T-helper 1 cell (primary cell): ENCODE measurements at places on chromosomes 2 and 18.

DNA sequence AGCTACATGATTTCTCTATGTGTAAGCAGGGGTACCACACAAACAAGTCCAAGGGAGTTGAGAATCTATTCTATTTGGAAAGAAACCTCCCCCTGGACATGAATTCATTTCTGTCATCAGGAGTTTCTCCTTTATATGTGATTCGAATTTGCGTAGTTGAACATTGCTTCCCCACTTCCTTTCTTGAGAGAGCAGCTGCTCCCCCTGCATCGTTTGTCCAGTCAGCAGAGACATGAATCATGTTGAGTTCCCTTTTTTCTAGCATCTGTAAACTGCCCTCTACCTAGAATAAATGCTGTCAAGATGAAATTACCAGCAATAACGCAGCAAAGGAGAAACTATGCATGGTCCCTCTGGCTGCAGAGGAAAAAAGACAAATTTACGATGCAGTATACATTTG lies 73.8 kb downstream of the KIF5C start:
- no peak for DNase-seq

GRCh38 chr2:133579274-133579673 lies 11.0 kb upstream of the NCKAP5 start:
- no peak for DNase-seq

DNA sequence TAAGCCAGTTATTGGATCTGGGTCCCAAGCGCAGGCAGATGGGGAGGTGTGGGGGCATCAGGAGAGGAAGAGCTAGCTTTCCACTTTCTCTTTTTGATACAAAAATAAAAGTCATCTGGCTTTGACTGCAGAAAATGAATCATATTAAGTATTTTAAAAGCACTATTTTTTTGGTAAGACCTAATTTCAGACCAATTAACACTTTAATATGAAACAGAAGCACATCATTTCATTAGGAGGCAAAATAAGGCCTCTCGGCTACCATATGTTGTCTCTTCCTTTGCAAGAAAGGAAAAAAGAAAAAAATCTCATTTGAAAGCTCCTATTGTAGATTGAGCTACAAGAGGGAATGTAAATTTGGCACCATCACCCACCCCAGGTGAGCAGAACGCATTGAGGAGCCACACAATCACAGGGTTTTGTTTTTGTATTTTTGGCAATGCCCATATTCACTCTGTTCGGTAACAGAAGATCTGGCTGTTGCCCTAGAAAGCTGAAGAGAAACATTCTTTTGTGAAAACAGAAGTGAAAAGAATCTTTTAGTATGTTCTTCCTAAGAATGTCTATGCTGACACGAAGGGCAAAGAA lies 390.7 kb upstream of the ETAA1 start:
- no peak for DNase-seq

DNA sequence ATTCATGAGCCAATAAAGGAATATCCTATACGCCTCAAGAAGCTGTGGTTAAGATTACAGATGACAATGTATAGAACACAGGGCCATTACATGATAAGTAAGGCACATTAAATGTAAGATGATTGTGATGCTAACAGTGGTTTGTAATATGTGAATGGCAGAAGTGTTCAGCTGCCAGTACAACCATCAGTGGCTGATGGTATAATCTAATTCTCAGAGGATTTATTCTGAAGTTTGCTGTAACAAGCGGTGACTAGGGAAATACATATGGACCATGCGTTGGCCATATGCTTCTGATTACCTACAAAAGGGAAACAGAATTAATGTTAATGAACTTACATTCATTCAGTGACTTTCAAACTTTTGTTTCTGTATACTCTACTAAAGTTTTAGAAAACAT lies 750.8 kb upstream of the KLHL29 start:
- no peak for DNase-seq

DNA sequence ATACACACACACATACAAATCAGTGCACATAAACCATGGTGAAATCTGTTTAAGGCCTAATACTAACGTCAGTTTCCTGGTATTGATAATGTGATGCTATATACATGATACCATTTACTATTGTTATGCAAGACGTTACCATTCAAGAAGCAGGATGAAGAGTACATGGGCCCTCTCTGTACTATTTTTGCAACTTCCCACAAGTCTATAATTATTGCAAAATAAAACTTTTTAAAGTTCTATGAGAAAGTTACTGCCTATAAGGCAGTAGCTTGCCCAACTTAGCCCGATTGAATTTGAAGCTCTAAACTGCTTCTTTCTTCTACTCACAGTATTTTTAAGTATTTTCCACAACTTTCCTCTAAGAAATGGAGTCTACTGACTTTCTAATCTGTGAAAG lies 74.0 kb downstream of the BCL2 start:
- DNase-seq, result no peak

GRCh38 chr18:57353940-57354461 lies 1.6 kb downstream of the ST8SIA3 start:
- no peak for DNase-seq

DNA sequence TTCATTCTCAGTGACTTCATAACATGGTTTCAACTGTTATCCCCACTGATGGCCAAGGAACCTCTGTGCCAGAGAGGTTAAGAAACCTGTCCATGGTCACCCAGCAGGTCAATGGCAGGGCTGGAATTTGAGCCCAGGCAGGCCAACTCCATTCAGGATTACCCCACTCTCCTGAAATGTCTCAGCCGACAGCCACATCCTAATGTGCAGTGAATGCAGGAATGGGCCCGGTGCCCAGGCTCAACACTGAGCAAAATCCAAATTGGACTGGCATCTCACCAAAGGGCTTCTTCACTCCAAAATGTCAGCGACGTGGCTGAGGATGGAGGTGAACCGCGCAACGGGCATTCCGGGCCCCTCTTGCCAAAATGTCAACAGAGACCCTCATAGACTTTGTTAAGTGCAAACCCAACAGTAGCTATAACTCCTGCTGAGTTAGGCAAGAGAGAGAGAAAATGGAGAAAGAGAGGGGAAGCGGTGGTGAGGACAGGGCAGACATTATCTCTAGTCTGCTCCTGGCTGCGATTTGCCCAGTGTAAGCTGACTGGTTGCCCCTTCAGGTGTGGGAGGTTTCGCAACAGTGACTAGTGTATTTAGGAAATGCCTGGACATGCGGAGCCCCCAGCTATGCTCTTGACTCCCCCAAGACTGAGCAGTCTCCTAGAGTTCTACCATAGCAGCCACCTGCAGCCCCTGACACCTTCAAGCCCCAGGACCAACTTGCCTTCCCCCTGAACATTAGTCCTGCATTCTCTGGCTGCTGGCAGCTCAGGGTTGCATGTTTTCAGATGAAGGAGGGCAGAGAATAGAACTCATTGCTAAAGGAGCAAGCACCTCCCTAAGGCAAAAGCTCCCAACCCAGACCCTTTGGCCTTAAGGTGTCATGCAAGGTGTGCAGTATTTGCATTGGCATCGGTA lies 167.7 kb downstream of the ANAPC1 start:
- no peak for DNase-seq

GRCh38 chr2:70978341-70979179 lies at the start of gene ANKRD53:
ANKRD53 (plus strand) TSS chr2:70978630; CDS start chr2:70978646, 16 bp downstream.
- no peak for DNase-seq

GRCh38 chr18:23669804-23670405 lies 7.2 kb upstream of the ANKRD29 start:
- DNase-seq, result no peak
